CD14-positive monocyte (primary cell): ENCODE measurements at places on chromosomes 1 and 21.

- DNase-seq, result no peak
Measured at GRCh38 chr1:75937034-75937433, 4.8 kb upstream of the ASB17 start.

DNA sequence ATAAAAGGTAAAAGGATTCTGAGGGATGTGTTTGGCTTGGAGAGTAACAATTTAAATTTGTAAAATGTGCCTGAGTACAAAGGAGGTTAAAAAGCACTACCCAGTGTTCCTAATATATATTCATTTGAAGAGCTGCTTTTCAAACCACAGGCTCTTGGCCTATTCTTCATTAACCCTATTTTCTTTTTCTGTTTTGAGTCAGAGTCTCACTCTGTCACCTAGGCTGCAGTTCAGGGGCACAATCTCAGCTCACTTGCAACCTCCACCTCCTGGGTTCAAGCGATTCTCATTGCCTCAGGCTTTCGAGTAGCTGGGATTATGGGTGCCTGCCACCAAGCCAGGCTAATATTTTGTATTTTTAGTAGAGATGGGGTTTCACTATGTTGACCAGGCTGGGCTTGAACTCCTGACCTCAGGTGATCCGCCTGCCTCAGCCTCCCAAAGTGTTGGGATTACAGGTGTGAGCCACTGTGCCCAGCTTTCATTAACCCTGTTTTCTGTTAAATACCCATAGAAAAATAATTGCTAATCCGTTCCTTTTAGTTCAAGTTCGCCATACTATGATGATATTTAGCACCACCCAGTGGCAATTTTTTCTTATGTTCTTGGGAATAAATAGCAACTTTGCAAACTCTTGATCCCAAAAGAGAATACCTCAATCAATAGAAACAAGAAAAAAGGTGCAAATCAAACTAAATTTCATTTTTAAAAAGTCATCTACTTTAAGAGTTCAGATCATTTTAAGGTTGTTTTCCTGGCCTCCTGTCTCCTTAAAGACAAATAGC lies 30.5 kb downstream of the ZBTB8OS start:
- DNase-seq, result no peak

DNA sequence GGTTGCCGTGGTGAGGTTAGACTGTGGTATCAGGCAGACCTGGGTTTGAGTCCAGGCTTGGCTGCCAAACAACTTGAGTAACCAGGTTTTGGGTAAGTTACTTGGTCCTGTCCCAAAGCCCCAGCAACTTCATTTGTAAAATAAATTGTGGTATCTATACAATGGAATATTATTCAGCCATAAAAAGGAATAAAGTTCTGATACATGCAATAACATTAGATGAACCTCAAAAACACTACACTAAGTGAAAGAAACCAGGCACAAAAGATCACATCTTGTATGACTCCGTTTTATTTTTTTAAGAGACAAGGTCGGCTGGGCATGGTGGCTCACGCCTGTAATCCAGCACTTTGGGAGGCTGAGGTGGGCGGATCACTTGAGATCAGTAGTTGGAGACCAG lies 16.4 kb upstream of the MIXL1 start:
- DNase-seq, result no peak

DNA sequence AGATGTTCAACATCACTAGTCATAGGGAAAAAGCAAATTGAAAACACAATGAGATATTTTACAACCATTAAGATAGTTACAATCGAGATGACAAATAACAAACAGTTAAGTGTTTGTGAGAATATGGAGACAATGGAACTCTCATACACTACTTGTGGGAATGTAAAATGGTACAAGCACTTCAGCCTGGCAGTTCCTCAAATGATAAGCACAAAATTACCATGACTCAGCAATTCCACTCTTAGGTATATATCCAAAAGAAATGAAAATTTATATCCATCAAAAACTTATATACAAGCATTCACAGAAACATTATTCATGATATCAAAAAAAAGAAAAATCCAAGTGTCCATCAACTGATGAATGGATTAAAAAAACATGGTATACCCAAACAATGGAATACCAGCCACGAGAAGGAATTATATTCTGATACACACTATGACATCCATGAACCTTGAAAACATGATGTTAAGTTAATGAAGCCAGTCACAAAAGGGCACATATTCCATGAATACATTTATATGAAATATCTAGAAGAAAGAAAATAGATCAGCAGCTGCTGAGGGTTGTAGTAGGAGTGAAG lies 76.4 kb downstream of the EVI5 start:
- peak; percentile 12 for DNase-seq

DNA sequence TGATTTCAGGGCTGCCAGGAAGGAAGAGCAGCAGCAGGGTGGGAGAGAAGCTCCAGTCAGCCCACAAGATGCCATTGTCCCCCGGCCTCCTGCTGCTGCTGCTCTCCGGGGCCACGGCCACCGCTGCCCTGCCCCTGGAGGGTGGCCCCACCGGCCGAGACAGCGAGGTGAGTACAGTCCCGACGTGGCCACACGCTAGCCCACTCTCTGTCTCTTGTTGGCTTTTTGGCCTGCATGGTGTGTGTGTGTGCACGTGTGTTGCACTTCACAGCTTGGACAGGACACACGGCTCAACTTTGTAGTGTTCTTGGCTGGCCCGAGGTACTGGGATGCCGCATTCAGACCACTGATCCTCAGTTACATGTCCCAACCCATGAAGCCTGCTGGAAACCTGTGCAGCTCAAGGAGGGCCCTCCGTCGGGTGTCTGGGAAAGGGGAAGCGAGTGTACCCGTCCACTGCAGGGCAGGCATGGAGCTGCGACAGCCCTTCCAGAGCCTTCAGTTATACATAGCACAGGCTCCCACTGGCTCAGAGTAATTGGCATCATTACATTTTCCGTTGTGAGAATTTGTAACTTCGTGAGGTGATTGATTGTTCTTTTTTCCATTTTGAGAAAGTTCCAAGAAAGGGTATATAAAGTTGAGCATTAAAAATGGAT lies 454 bp downstream of the CORT start:
- no peak for DNase-seq

DNA sequence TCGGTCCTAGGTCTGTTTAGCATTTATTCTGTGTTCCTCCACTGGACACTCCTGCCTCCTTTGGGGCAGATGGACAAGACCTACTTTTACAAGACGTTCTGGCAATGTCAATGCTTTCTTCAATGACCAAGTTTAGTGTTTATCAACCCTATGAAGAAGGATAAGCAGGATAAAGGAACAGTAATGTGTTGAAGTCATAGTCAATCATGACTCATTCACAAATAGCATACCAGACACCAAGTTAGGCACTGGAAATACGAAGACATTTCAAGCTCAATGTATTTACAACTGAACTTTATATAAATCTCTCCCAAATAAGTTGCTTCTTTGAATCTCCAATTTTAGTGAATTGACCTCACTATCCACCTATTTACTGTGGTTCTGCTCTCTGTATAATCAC lies 4.8 kb upstream of the SLC35D1 start:
- no peak for DNase-seq

- DNase-seq, result no peak
Measured at GRCh38 chr1:154306151-154306550, 14.7 kb upstream of the AQP10 start.

GRCh38 chr1:22285549-22286396 lies 142.9 kb upstream of the WNT4 start:
- no peak for DNase-seq

- peak; percentile 9 for DNase-seq
Measured at GRCh38 chr1:23019863-23020625, 776 bp downstream of the KDM1A start.

- peak; percentile 12 for DNase-seq
Measured at GRCh38 chr1:113811156-113811887, 954 bp downstream of the RSBN1 start.

DNA sequence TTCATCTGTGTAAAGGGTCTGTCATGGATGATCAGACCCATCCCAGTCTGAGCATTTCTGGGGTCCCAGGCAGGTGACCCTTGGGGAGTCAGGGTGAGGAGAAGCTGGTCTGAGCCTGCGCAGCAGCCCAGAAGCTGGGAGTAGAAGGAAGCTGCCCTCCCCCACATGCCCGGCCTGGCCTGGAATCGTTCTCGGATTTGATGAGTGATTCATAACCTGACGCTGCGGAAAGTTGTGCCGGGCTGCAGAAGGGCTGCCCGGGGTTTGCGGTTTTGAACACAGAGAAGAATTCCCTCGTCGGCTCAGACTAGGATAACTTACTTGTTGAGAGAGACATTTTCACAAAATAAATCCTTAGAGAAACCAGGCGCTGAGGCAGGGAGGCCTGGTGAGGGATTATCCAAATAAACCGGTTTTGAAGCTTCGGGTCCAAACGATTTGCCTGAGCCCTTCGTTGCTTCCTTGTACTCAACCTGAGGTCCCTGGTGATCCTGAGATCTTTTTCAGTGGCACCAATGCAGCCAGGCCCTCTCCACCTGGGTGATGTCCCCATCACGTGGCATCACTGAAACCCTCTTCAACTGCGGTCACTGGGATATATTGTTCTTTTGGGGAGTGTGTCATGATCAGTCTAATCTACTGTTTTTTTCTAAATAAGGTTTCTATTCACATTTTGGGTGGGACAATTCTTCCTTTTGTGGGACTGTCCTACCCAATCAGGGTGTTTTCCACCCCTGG lies 29.2 kb downstream of the EPHB2 start:
- no peak for DNase-seq
